ENCODE measurements at places on chromosomes 2 and 18. TPM values are rescaled to one million over a fixed set of nuclear protein-coding genes. Genes with fewer than 3 reads are reported as not detected.

The OTOF gene
- not detected for total RNA-seq

The STAT4 gene
- 0.51 TPM for total RNA-seq

The UNC50 gene
- total RNA-seq = 64.1 TPM

The ASB3 gene
- total RNA-seq = 32.6 TPM

The GALR1 gene
- not detected for total RNA-seq

The LYG2 gene
- total RNA-seq = not detected

Measured in fibroblast of lung (primary cell).